Stimulated activated CD4-positive, alpha-beta T cell treated with anti-CD3 and anti-CD28 coated beads, Interleukin-12 subunit alpha, Interleukin-12 subunit beta, amount 100 ng/mL, for 24 hours (primary cell): ENCODE measurements at places on chromosomes 1 and 21.

DNA sequence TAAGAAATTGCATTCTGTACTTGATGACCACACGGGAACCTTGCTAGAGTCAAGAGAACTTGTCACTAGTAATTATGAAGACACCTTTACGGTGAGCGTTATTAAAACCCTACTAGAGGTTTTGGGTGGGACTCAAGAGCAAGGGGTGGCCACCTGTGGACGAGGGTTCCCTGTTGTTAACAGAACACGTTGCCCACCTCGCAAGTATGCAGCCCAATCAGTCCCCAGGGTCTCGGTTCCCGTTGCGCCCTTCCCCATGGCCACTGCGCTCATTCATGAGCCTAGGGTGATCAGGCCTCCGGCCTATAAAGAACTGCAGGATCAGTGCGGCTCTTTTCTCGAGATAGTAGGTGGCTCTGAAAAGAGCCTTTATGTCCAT lies 30.2 kb upstream of the RNF187 start:
- no peak for DNase-seq

GRCh38 chr1:29352719-29353420 lies 116.5 kb downstream of the PTPRU start:
- no peak for DNase-seq

GRCh38 chr1:112460615-112461014 lies 48.1 kb upstream of the WNT2B start:
- DNase-seq, result no peak

DNA sequence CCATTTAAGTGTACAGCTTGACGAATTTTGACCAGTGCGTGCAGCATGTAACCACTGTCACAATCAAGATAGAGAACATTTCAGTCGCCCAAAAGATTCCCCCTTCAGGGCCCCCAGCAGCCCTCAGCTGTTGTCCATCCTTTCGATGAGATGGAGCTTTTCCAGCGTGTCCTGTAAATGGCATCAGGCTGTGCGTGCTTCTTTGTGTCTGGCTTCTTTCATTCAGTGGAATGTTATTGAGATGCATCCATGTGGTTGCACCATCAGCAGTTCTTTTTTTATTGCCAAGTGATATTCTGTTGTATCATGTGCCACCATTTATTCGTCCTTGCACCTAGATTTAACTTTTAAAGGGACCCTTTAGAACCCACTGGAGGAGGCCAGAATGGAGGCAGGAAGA lies 21.9 kb downstream of the UBE2Q1 start:
- no peak for DNase-seq

DNA sequence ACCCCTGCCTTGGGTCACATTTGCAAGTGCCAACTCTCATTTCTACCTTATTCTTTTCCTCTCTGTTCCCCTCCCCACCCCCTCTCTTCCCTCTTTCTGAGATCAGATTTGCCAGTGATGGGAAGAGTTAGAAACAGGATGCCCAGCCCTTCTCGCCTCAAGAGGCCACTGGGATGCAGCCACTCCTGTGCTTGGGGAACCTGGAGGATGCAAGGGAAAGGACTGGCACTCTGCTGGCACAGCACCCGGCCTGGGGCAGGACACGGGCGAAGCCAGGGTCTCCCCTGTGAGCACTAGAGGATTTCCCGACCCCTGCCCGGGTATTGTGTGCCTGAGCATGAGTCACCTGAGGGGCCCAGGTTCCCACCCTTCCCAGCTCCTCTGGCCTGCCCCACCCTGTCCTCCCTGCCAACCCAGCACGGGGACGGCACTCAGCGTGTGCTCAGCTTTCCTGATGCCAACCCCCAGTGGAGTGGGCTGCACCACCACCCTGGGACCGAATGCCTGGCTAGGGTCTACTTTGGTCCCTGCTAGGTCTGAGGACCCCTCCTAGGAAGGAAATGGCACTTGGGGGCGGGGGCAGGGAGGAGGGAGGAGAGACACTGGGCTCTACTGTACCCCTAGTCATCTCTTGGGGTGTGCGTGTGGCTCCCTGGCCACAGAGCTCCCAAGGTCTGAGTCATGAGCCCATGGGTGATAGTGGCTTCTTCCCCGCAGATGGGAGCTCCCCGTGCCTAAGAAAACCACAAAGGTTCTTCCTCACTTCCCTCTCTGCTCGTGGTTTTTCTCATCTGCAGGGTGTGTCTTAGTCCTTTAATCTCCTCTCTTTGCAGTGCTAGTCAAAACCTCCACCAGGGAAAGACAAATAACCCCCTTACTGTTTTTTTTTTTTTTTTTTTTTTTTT lies 12.4 kb downstream of the LMNA start:
- peak; percentile 64 for DNase-seq

GRCh38 chr21:17976139-17976538 lies 157.0 kb upstream of the C21orf91 start:
- DNase-seq, result no peak

DNA sequence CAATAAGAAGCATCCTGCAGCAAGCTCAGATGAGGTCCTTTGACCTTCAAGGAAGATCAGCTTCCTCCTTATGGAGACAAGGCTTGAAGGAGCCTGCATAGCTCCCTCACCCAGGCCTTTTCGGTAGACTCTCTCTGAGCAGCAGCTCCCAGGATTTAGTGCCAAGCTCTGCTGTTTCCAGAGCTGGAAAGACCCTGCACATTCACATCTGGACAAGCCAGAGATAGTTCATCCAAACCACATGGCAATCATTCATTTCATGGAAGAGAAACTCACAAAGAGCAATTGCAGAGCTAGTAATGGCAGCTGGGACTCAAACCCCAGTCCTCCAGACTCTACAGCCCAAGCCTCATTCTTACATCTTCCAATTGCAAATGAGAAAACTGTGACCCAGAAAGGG lies 76.4 kb upstream of the EDN2 start:
- DNase-seq, result no peak

- no peak for DNase-seq
Observed at GRCh38 chr1:191343816-191344215, 814.4 kb upstream of the RGS18 start.
